ENCODE measurements at places on chromosomes 4 and X. TPM values are rescaled to one million over a fixed set of nuclear protein-coding genes. Genes with fewer than 3 reads are reported as not detected.

DNA sequence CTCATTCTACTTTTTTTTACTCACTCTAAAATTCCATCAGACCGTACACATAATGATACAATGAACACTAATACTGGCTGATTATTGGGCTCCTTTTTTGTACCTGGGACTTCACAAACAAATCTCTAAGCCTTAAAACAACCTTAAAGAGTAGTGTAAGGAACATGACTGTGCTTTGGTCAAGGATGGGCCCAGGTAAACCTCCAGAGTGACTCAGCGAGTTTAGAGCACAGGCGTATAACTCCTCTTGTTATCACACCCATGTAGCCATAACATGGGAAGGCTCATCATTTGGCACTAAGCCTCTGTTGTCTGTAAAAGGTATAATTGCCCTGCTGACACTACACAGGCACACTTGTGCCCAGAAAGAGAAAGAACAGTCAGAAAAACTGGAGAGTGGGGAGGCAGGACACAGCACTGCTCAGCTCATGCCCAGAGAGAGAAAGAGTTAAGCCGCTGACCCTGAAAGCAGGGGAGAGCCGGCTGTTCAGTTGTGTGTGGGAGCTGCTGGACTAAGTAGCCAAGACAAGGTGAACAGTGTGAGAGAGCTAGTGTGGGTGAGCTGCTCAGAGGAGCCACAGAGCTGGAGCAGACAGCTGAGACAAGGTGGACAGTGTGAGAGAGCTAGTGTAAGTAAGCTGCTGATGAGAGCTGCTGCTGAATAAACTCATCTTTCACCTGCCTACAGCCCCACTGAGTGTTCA is 319.6 kb upstream of the BMP3 start:
- H3K27me3 ChIP-seq, result no peaks in the 10 kb centered on the region
- no peaks in the 10 kb centered on the region for H3K36me3 ChIP-seq
- no peak overlapping the region for H3K27ac ChIP-seq
- no peak for DNase-seq

GRCh38 chrX:38232079-38232686 is 11.5 kb upstream of the SRPX start:
- H3K27ac ChIP-seq, result no peak overlapping the region
- H3K4me3 ChIP-seq, result no peak overlapping the region
- H3K27me3 ChIP-seq, result no peaks in the 10 kb centered on the region
- DNase-seq, result no peak
- H3K4me1 ChIP-seq, result no peaks in the 10 kb centered on the region

DNA sequence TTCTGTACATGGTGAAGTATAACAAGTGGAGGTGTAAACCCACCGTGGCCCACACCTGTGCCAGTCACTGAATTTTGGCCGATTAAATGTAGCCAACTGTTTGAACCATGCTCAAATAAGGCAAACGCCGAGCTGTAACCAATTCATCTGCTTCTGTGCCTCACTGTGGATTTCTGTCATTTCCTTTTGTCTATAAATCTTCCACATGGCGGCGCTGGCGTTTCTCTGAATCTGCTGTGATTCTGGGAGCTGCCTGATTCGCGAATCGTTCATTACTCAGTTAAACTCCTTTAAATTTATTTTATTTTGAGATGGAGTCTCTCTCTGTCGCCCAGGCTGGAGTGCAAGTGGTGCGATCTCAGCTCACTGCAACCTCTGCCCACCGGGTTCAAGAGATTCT is 19.2 kb downstream of the SUPT20HL2 start:
- no peaks in the 10 kb centered on the region for H3K4me1 ChIP-seq
- H3K27ac ChIP-seq, result no peak overlapping the region
- H3K36me3 ChIP-seq, result no peaks in the 10 kb centered on the region
- H3K4me3 ChIP-seq, result no peak overlapping the region
- peak; percentile 7 for DNase-seq

GRCh38 chrX:39729981-39730661 is 367.6 kb downstream of the BCOR start:
- no peak overlapping the region for H3K4me3 ChIP-seq
- no peak overlapping the region for H3K27ac ChIP-seq
- no peaks in the 10 kb centered on the region for H3K27me3 ChIP-seq
- DNase-seq, result no peak

GRCh38 chr4:111323496-111323895 is 700.6 kb upstream of the PITX2 start:
- DNase-seq, result no peak
- no peaks in the 10 kb centered on the region for H3K27me3 ChIP-seq
- no peaks in the 10 kb centered on the region for H3K36me3 ChIP-seq
- H3K4me3 ChIP-seq, result no peak overlapping the region

DNA sequence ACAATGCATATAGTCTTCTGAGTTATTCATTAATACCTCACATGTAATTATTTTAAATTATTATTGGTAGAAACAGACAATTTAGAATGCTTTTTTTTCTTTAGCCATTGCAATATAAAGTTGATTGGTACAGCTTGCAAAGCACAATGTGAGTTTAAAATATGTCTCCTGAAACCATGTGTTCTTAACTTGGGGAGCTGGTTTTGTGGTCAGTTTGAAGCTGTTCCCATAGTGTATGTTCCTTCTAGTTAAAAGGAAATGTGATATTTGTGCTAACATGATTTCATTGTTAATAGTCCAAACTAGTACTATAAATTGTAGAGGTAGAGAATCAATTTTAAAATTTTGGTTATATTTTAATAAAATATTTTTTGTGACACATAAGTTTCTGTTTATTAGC is 247.2 kb downstream of the BMPR1B start:
- no peaks in the 10 kb centered on the region for H3K27me3 ChIP-seq
- H3K4me1 ChIP-seq, result no peaks in the 10 kb centered on the region
- no peak for DNase-seq
- H3K36me3 ChIP-seq, result no peaks in the 10 kb centered on the region
- no peak overlapping the region for H3K4me3 ChIP-seq

- no peak overlapping the region for H3K4me3 ChIP-seq
- DNase-seq, result no peak
- H3K4me1 ChIP-seq, result no peaks in the 10 kb centered on the region
- H3K27ac ChIP-seq, result no peak overlapping the region
- no peaks in the 10 kb centered on the region for H3K27me3 ChIP-seq
Measured at GRCh38 chrX:112832481-112833095, 8.0 kb downstream of the AMOT start.

DNA sequence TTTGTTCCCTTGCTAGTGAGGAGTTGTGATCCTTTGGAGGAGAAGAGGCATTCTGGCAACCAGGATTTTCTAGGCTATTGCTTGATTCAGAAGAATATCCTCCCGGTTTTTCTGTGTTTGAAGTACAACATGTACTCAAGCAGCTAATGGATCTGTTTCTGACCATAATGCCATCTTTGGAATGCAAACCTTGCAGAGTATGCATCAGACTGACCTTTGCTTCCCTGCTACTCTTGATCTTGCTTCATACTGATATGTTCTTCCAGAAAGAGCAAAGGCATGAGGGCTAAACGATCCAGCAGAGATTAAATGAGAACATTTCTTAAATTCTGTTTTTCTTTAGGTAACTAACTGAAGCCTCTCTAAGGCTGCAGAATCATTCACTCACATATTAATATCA is 265.4 kb upstream of the SLC7A11 start:
- DNase-seq, result no peak
- H3K27me3 ChIP-seq, result no peaks in the 10 kb centered on the region
- H3K4me1 ChIP-seq, result no peaks in the 10 kb centered on the region
- no peak overlapping the region for H3K4me3 ChIP-seq

DNA sequence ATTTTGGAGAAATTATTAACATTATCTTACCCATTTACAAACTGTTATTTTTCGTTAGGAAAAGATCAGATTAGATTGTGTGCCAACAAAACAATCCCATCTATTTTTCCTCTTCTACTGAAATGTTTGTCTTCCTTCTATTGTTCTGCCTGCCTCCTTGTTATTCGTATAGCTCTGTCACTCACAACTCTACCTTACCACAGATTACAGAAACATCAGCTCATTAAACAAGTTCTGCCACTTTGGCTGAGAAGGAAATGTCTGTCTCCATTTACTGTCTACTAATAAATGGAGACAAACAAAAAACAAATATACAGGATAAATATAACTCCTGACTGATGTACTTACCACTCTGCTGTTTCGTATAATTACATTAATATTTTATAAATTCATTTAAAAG is 211.4 kb downstream of the ENOX2 start:
- no peak overlapping the region for H3K4me3 ChIP-seq
- H3K27ac ChIP-seq, result no peak overlapping the region
- no peaks in the 10 kb centered on the region for H3K4me1 ChIP-seq
- DNase-seq, result no peak
- peaks cover 10% of the 10 kb centered on the region for H3K36me3 ChIP-seq

- H3K27ac ChIP-seq, result no peak overlapping the region
- no peaks in the 10 kb centered on the region for H3K4me1 ChIP-seq
- H3K4me3 ChIP-seq, result no peak overlapping the region
- no peaks in the 10 kb centered on the region for H3K36me3 ChIP-seq
Measured at GRCh38 chr4:171281359-171281758, 531.8 kb upstream of the GALNTL6 start.

DNA sequence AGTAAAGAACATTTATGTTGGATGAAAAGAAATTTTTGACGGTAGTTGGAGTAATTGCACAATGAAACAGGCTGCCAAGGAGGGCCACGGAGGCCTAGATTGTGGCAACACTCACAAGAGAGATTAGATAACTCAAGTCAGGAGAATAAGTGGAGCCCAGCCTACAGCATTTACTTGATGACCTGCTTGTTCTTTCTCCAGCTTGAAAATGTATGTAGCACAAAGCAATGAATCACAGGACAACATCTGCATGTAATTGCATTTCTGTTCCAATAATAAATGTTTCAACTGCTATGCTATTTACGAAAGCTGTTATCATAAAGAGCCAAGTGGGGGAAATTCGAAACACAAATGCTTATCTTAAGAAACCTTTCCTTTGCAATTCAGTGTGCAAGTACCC is 221.2 kb upstream of the MID1 start:
- no peak for DNase-seq
- H3K36me3 ChIP-seq, result no peaks in the 10 kb centered on the region
- no peak overlapping the region for H3K27ac ChIP-seq
- no peaks in the 10 kb centered on the region for H3K4me1 ChIP-seq

DNA sequence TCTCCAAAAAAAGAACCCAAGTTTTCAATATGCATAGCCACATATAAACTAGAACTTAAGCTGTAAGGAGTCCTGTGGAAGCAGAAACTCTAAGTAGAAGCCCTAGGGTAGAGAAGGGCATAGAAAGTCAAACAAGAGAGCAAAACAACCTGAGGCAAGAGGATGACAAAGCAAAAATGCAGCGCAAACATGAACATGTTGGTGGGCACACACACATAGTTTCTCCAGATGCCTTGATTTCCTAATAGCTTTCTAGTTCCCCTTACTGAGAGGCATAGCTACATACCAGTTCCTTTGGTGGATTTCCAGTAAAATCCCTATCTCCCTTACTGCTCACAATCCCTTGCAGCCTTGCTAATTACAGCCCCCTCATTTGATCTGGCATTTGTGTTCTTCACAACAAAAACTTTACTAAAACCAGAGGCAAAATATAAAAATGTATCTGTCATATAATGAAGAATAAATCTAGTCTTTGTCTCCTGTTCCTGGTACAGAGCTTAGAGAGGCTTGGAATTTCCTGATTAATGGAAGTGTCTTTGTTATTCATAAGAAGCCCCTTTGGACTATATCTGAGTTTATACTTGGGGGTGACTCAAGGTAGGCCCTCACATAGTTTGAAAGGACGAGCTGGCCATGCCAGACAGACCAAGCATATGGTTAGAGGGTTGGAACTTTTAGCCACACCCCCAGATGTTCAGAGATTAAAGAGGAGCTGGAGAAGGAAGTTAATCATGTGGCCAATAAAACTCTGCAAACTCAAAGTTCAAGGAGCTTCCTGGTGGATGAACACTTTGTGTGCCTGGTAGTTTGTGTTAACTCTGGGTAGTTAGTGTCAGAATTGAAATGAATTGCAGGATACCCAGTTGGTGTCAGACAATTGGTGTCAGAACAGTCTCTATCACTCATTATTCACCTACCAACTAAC is 52.7 kb upstream of the ZCCHC13 start:
- no peaks in the 10 kb centered on the region for H3K4me1 ChIP-seq
- no peak overlapping the region for H3K4me3 ChIP-seq
- no peak for DNase-seq
- no peak overlapping the region for H3K27ac ChIP-seq
- H3K27me3 ChIP-seq, result no peaks in the 10 kb centered on the region

PHOX2B gene
- not detected for total RNA-seq

NPY5R gene
- not detected for total RNA-seq

SPANXC gene
- not detected for total RNA-seq

GUCY1B1 gene
- not detected for total RNA-seq

C1QTNF7 gene
- total RNA-seq, result not detected
